A673 (cell line): ENCODE measurements at places on chromosomes 4 and X. TPM values are rescaled to one million over a fixed set of nuclear protein-coding genes. Genes with fewer than 3 reads are reported as not detected.

DNA sequence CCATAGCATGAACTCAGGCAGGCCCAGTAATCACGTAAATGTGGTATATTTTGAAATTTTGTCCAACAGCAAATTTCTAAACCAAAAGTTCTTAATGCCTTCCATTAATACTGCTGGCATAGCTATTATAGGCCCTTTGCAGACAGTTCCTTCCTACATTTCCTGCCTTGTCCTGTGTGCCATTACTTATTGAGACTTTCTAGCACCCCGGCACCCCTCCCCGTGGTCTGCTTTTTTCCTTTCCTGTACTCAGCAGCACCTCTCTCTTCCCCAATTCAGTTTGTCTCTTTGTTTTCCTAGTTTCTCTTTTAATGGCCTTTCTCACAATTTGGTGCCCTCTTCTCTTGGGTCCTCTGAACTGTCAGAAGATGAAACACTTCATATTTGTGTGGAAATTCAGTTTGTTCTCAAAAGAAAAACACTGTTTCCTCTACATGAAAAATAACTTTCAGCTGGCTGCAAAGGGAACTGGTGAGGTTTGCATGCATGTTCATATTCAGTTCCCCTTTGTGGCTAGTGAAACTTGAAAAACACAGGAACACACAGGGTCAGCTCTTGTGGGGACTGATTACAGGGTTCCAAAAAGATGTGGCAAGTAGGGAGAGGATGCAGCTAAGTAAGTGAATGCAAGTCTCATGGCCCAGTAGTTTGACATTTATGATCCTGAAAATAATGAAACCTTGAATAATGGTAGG is 17.1 kb downstream of the GPR34 start:
- no peak for DNase-seq

GRCh38 chr4:140755774-140756318 is 339 bp downstream of the TBC1D9 start:
- DNase-seq = peak; percentile 72

- no peak for DNase-seq
These were observed 10.9 kb upstream of the ASMTL start for GRCh38 chrX:1463581-1463980.

DNA sequence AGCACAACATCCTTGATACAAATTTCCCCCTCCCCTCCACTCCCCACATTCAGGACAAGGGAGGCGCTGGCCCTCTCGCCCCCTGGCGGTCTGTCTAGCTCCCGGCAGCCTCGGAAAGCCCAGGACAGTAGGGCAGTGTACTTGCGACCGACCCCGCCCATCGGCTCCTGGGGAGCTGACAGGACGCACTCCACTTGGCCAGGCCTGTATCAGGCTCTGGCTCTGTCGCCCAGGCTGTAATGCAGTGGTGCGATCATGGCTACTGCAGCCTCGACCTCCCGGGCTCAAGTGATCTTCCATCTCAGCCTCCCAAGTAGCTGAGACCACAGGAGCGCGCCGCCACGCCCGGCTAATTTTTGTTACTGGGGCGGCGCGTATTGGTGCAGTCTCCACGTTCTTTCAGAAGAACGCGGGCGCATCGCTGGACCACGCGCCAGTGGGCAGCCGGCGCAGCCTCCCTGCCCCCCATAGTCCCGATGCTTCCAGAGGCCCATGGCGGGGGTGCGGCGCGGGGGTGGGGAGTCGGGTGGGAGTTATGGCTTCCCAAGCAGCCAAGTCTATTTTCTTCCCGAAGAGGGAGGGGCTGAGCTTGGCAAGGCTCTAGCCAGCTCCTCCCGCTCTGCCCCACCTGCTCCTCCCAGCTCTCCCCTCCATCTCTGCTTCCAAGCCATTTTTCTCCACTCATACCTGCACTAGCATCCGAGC is 7.8 kb upstream of the AKAP14 start:
- peak; percentile 79 for DNase-seq

GRCh38 chrX:25013632-25014365 is 2.0 kb downstream of the ARX start:
- no peak for DNase-seq

DNA sequence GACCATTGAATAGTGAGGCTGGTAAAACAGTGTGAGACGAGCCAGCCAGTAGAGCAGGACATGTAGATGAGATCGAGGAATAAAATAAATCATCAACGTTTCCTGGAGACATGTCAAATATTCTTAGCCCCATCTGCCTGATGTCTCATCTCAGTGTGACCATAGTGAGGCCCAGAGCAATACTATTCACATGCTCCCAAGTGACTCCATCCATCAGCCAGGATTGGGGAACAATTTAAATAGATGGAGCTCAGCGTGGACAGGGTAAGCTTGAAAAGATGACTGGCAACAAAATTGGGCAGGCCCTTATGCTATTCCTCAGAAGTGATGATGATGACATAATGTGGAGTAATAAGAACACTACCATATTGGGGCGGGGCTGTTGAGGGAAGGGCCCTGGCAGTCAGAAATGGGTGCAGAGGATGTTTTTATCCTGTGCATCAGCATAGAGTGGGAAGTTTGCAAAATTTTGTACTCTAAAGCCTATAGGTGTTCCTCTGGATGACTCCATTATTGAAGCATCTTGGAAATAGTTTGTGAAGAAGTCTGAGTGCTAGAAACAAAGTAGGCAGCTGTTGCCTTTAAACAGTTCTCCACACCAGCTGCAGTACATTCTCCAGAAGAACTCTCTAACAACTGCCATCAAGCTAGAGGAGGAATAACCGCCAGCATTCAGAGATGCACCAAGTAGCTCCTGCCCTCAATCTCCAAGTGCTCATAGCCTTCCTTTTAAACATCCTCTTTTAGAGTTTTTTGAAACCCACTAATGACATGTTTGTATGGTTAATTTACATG is 333.0 kb downstream of the DCHS2 start:
- DNase-seq = no peak

GRCh38 chrX:10981506-10981905 is 129.6 kb upstream of the HCCS start:
- no peak for DNase-seq

DNA sequence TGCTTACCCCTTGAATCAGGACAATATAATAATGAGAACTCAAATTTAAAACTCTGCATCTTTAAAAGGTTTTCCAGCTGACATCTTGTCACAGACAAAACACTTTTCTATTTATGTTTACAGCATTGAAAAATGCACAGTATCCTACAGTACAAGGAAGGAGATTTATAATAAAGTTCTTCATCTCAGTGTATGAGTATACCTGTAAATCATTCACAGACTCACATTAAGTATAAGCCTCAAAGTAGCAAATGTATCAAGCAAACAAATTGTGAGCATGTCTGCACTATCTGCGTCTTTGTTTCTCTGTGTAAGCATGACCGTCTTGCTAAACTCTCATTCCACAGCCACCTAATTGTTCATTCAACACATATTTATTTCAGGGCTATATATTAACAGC is 52.8 kb downstream of the PPP1R2C start:
- DNase-seq = no peak

- DNase-seq = no peak
These were observed 53.8 kb downstream of the SPRY1 start for GRCh38 chr4:123450393-123450792.

- DNase-seq = no peak
These were observed 35.1 kb downstream of the CLDN22 start for GRCh38 chr4:183284965-183285364.

- DNase-seq = no peak
These were observed 318.6 kb upstream of the TAPT1 start for GRCh38 chr4:16544869-16545268.

DNA sequence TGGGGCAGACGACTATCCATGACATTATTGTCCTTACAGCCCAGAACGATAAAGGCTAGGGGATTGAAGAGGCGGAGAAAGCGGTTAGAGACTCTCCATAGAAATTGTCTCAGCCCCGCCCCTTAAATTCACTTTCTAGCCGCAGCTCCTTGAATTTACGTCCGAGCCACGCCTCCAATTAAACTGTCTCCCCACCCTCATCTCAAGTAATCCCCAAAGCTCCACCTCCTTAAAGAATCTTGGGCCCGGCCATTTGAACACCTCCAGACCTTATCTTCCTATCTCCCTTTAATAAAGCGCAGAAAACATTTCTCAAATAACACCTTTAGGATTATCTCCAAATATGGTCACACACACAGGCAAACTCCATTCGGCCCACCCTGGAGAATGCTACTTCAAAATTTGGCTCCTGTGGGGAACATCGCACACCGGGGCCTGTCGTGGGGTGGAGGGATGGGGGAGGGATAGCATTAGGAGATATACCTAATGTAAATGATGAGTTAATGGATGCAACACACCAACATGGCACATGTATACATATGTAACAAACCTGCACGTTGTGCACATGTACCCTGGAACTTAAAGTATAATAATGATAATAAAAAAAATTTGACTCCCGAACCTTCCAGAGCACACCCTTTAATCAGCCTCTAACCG is 7.2 kb upstream of the MAGIX start:
- DNase-seq = peak; percentile 78

GRCh38 chr4:40269133-40269532 is 66.0 kb upstream of the CHRNA9 start:
- DNase-seq = no peak

- DNase-seq = no peak
These were observed 2.9 kb downstream of the OTUD4 start for GRCh38 chr4:145177511-145177905.

DNA sequence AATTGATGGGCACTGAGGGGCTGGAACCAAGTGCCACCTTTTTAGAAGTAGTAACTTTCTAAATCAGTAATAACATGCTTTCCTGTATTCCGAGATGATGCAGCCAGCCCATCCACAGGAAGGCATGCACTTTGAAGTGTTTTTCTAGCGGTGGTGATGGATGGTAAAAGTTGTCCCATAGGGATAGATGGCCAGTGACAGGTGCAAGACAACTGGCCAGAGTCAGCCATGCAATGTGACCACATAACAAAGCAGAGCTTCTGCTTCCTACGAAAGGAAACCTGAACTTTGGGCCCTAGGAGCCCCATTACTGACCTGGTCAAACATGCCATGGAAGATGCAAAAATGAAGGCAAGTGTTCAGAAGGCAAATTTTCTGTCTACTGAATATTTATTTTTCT is 72.3 kb downstream of the NR3C2 start:
- no peak for DNase-seq

DNA sequence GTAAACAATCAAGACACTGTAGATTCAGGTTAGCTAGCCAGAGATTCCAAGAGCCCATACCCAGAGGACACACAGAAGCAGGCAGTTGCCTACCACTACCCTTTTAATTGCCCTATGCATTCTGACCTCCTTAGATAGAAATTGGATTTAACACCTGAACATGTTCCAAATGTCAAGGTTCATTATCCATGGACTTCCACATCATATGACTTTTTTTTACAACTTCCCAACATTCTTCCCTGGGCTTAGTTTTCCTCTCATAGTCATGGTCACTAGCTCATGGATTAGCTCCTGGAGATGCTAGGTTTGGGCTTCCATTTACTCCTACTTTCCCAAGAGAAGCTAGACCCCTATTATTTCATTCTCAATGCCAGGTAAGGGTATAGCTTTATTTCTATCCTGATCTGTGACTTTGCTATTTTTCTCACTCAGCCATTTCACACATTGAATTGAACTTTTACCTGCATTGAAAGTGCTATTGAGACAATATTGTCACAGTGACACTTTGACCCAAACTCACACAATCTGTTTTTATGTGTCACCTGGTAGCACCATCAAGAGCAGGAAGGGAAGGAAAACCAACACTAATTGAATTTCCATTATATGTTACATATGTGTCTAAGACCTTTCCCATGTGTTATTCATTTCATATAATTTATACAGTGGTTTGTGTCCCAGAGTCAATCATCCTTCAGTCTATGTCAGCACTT is 44.0 kb upstream of the PRKG2 start:
- DNase-seq = no peak

GRCh38 chr4:11543706-11544105 is 115.0 kb upstream of the HS3ST1 start:
- no peak for DNase-seq

- DNase-seq = peak; percentile 92
These were observed 123.7 kb downstream of the ANAPC4 start for GRCh38 chr4:25500626-25501316.

GRCh38 chr4:159051245-159052071 is 51.4 kb upstream of the RAPGEF2 start:
- DNase-seq = peak; percentile 15

DNA sequence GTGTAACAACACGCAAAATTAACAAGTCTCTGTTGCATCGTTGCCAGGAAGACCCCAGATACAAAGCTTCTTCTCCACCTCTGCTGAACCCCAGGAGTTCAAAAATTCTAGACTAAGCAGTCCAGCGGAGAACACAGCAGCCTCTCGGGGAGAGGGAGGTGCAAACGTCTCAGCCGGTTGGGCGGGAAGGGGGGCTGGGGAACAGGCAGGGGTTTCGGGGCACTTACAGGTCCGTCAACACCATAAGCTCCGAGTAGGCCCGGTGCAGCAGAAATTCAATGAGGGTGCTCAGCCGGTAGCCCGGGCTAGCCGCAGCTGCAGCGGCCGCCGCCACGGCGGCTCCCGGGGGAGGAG is 394 bp downstream of the MED14 start:
- peak; percentile 36 for DNase-seq

DNA sequence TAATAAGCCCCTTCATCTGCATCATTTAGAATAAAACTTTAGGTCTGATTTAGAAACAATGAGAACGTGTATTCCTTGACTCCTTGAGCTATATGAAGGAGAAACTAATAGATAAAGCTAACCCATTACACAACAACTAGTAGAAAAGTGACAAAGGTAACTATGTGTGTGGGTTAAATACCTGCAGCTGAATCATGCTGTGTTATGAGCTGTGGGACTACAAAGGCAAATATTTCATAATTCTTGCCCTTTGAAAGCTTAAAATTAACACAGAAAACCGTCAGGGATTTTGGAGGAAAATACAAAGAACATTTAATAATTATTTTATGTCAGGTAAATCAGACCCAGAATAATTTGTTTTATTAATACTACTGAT is 898 bp upstream of the NDP start:
- DNase-seq = no peak

DNA sequence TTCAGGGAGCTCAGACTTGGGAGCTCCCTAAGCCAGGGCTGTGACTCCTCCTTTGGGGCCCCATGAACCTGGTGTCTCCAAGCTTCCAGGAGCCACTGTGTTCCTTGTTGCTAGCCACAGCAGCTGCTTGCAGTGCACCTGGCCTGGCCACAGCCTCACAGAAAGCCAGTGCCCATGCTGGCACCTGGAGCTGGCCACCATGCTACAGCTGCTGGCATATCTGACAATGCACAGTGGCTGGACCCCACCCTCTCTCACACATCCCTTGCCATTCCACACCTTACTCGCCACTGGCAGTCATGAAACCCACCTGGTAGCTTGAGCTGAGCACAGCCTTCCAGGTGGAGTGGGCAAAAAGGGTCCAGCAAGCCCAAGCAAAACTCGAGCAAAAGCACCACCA is 441.7 kb downstream of the ARAP2 start:
- DNase-seq = no peak

The MBTPS2 gene
- 23.2 and 23.9 TPM in 2 replicates for total RNA-seq

The WDR17 gene
- 6.9 and 8.1 TPM in 2 replicates for total RNA-seq

The VCX3B gene
- 0.39 TPM in 1 of 2 replicates, not detected in the other for total RNA-seq

The RTL3 gene
- not detected in 2 replicates for total RNA-seq

The TRPC5OS gene
- not detected in 2 replicates for total RNA-seq
